DMS53 (cell line): ENCODE measurements at places on chromosomes 16 and 17.

DNA sequence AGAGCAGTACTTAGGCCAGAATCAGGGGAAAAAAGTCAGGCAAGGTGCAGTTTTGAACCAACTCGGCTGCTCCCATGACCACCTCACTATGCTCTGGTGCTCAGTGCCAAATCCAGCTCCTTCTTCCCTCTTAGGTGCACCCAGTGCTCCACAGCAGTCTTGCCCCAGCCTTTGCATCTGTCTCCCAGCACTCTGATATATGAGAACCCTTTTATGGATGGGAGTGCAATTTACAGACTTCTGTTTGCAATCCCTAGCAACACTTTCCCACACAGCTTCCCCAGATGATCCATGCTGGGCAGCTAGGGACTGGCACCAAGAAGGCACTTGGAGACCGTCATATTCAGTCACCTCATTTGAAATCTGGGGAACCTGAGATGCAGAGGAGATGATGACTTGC lies 267.9 kb upstream of the CCL2 start:
- no peak for DNase-seq

GRCh38 chr17:34756637-34757021 lies 177.2 kb downstream of the TMEM132E start:
- no peak for DNase-seq

GRCh38 chr16:88005968-88006367 lies 54.7 kb downstream of the BANP start:
- DNase-seq = no peak

DNA sequence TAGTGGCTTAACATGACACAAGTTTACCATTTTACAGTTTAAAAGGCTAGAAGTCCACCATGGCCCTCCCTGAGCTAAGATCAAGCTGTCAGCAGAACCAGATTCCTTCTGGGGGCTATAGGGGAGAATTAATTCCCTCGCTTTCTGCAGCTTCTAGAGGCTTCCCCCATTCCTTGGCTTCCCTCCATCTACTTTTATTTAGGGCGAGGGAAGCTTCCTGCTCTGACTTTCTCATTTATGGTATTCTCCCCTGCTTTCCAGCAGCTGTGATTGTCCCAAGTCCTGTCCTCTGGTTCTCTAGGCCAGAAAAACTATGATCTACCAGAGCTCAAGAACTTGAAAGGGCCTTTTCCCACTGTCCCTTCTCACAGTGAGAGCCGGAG lies 4.3 kb downstream of the CETP start:
- no peak for DNase-seq

- peak; percentile 79 for DNase-seq
These were observed 1.5 kb upstream of the TOX3 start for GRCh38 chr16:52548261-52549010.

DNA sequence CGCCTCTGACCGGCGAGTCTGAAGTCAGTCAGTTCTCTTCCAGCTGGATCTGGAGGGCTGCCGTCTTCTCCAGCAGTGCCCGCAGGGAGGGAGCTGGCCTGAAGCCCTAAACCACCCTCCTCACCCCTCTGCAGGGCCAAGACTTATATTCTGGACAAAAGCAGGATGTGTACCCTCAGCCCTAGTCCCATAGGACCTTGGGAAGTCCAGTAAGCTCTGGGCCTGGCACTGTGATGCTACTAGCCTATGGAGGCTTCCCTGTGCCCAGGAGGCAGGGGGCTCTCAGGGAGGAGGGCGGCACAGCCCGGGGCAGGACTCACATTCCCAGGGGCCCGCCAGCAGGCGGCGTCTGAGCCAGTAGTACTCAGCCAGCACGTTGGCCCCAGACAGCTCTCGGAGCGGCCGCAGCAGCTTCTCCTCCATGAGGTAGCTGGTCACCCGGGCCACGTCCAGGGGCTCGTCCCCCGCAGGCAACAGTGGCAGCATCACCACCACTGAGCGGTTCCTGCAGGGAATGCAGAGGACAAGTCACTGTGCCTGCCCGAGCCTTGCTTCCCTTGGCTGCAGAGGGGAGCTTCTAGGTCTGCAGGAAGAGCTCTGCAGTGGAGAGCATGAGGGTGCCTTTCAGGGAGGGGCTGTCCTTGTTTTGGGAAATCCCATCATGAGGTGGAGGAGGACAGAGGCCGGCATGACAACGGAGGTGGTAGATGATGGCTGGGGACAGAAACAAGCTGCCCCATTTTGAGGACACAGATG lies 41.7 kb downstream of the RMI2 start:
- no peak for DNase-seq

DNA sequence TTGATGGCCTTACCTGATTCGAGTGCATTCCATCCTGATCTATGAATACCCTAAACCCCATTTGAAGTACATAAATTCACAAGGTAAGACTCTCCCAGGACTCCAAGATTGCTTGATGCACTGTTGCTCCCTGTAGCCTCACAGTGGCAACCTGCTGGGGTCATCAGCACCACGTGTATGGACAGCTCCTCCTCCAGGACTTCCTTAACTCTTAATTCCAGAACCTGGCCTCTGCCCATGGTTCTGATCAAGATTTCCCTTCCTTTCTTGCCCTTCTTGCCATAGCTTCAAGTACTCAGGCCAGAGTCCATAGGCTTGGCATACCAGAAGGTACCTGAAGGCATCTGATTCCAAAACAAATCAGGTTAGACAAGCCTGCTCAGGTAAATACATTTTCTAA lies 34.0 kb upstream of the NLK start:
- peak; percentile 57 for DNase-seq

DNA sequence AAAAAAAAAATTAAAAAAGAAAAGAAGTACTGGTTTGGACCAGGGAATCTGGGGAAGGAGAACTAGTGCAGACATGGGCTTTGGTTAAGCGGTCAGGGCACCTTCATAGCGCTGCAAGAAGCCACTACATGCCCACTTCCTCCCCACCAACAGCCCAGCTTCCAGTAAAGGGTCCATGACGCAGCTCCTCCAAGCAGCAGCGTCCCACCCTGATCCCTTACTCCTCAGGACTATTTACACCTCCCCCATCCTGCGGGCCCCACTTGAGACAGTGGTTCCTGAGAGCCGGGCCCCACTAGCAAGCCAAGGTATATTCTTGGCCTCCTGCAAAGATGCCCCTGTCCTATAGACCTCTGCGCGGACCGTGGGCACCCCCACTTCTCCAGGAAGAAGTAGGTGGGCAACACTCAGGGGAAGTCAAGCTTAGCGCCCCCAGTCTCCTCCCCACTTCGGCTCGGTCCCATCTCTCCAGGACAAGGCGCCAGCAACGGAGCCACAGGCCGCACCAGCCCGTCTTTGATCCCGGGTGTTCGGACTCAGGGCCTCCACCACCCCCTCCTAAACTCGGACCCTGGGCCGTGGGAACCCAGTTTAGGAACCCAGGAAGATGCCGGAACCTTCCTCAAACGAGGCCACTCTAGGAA lies 913 bp upstream of the PRR14 start:
- no peak for DNase-seq

GRCh38 chr16:89275837-89276720 lies 58.6 kb downstream of the ZNF778 start:
- no peak for DNase-seq

DNA sequence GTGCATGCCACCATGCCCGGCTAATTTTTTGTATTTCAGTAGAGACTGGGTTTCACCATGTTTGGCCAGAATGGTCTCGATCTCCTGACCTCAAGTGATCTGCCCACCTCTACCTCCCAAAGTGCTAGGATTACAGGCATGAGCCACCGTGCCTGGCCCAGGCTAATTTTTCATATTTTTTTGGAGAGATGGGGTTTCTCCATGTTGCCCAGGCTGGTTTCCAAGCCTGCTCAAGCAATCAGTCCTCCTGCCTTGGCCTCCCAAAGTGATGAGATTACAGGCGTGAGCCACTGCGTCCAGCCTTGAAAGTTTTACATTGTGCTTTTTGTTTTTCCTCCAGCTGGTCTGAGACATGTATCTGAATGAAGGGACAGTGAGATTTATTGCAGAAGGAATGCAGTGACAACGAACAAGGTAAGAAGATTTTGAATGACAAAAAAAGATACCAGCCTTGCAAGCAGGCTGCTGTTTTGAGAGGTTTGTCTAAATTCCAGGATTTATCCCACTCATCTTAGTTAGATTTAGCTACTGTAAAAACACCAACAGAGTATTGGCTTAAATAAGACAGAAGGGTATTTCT lies 3.4 kb upstream of the ENGASE start:
- no peak for DNase-seq

DNA sequence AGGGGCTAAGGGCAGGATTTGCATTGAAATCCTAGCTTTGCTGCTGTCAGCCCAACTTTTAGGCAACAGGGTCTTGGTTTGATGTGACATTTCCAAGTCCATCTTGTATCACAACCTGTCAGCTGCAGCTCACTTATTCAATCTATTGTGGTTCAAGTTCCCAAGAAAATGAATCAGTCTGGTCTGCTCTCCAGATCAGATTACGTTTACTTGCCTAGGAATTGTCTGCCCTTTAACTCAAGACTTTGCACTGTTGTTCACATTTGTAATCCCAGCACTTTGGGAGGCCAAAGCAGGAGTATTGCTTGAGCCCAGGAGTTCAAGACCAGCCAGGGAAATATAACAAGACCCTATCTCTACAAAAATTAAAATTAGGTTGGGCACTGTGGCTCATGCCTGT lies 10.0 kb downstream of the STX4 start:
- DNase-seq = no peak

- DNase-seq = no peak
These were observed 80.2 kb upstream of the CIBAR2 start for GRCh38 chr16:85192238-85193114.

DNA sequence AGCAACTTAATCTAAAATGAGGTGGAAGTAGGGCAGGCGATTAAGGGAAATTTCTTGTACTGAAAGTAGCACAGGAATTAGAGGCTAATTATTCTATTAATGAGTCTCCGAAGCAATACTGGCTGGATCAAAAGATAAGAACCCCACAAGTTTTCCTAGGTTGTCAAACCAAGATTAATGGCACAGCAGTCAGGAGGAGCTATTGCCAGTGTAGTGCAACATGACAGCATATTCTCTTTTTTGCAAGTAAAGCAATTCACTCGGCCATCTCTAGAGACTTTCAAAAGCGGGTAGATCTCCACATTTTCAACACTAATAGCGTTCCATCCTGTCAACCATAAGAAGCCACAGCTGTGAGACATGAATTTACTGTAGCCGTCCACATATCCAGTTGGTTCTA lies 81.2 kb downstream of the CYB561 start:
- no peak for DNase-seq

DNA sequence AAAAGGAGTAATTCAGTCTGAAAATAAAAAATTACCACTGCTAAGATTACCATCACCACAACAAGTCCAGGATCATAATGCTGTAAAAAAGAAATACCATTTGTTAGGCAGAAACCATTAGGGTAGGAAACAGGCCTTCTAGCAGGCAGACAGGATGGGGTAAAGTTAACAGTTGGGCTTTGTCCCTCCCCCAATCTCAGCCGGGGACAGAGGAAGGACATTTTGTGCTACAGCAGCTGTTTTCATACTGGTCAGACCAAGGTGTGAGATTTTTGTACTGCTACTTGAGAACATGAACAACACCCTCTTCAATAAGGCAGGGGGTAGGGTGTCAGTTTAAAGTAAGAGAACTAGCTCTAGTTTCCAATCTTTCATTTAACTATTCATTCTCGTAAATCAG lies 49.2 kb upstream of the ITGA2B start:
- no peak for DNase-seq

DNA sequence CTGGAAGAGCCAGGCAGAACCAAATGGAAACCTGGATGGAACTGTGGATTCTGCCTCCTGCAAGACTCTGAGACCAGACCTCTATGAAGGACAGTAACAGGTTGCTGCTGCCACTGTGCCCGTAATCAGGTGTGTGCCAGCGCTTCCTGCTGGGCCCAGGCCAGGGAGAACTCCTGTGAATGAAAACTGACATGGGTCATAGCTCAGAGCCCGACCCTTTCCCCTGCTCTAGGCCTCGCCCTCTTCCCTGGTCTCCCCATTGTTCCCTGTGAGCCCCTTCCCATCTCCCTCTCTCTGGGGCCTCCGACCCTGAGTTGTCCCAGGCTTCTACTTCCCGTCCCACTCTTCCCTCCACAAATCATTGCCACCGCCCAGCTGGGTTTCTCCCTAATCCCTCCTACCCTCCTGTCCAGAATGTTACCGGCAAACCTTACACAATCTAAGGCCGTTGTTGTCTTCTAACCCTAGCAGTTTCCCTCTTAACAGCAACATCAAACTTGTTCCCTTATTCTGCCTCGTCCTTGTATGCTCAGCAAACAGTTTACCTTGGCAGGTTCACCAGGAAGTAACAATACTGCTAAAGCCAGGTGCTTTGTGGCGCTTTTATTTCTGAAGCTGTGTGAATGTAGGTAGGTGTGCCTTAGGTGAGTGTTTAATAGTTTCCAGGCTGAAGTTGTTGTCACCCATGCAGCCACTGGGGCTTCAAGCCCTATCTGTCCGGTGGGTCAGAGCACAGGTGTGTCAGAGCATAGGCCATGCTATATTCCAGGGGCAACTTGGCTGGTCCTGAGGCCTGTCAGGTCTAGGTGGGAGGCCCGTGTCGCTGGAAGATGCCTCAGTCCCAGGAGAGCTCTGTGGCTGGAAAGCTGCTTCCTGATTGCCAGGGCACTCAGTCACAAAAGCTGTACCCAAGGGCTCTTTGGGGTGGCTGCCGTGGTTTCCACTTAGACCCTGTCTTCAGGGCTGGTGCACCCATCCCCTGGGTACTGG lies 32.0 kb downstream of the SMPD3 start:
- DNase-seq = peak; percentile 94

DNA sequence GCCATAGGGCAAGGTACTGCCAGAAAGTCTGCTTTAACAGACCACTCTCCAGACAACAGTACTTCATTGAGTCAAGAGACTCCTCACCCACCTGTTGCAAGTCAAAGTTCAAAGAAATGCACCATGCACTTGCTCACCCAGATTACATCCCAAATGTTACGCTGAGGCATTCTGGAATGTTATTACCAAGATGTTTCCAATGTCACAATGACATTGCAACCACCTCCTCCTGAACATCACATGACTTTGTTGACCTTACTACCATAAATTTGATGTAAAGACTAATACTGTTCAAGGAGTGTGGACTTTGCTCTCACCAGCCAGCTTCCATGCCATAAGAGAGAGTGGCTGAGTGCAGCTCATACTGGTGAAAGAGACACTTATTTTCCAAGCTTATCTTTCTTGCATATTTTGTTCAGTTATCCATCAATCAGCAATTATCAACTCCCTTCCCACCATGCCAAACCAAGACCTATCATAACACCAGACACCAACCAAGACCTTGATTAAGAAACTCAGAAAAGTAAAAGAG lies 58.5 kb upstream of the BCAR1 start:
- DNase-seq = peak; percentile 46

- no peak for DNase-seq
These were observed 92.4 kb downstream of the KPNA2 start for GRCh38 chr17:68127914-68128313.

GRCh38 chr17:62078009-62078408 lies 12.9 kb upstream of the MED13 start:
- no peak for DNase-seq

DNA sequence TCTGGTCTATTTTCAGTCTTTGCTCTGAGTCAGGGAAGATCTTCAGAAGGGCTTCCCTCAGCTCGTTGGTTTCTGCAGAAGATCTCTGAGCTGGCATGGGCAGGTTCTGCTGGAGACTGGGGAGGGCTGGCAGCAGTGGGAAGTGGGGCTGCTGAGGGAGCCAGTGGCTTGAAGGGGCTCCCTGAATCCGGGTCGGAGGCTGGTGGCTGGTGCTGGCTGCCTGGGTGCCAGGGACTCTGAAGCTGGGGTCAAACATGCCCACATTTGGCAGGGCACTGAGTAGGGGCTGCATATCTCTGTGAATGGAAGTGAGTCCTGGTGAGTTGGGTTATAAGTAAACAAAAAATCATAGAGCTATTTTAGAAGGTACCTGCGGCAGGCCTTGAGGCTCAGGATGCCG lies 67.0 kb downstream of the N4BP1 start:
- no peak for DNase-seq

GRCh38 chr17:33493566-33493965 lies 200.5 kb upstream of the ASIC2 start:
- DNase-seq = no peak

- no peak for DNase-seq
These were observed 98.1 kb downstream of the RGS9 start for GRCh38 chr17:65235284-65235683.
